ENCODE measurements at places on chromosomes 3 and 15. TPM values are rescaled to one million over a fixed set of nuclear protein-coding genes. Genes with fewer than 3 reads are reported as not detected.

DNA sequence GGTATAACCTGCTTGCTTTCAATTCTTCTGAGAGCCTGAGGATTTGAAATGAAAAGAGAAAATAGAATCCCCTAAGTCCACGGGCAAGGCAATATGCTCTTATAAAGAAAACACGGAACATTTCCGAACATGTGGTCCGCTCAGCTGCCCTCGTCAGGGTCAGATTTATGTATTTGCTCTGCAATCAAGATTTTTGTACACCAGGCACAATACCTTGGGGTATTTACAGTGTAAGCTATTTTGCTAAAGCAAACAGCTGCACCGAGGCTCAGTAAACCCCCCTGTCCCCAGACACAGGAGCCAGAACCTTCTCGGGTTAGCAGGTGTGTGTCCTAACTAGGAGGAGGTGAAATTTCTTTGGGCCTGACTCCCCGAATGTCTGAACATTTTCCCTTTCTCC lies 155.8 kb upstream of the LRIG1 start:
- H3K27ac ChIP-seq = no peak overlapping the region
- no peaks in the 10 kb centered on the region for H3K36me3 ChIP-seq
- no peak overlapping the region for H3K4me3 ChIP-seq
- H3K4me1 ChIP-seq = no peaks in the 10 kb centered on the region

Gene SPATA12
- not detected for total RNA-seq

DNA sequence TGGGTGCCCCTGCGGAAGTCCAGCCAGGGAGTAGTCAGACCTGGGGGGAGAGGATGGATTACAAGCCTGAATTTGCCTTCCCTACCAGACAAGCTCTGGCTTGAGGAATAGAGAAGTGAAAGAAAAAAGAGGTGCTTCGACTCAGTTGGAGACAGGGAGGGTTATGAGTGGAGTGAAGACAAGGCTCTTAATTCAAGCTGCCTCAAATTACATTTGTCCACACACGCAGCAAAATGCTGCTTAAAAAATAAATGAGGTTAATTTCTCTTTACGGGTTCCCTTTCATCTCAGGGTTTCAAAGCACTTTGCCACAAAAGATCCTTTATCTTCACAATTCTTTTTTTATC lies 49.0 kb upstream of the SLC4A7 start:
- DNase-seq = no peak
- H3K4me3 ChIP-seq = no peak overlapping the region

DNA sequence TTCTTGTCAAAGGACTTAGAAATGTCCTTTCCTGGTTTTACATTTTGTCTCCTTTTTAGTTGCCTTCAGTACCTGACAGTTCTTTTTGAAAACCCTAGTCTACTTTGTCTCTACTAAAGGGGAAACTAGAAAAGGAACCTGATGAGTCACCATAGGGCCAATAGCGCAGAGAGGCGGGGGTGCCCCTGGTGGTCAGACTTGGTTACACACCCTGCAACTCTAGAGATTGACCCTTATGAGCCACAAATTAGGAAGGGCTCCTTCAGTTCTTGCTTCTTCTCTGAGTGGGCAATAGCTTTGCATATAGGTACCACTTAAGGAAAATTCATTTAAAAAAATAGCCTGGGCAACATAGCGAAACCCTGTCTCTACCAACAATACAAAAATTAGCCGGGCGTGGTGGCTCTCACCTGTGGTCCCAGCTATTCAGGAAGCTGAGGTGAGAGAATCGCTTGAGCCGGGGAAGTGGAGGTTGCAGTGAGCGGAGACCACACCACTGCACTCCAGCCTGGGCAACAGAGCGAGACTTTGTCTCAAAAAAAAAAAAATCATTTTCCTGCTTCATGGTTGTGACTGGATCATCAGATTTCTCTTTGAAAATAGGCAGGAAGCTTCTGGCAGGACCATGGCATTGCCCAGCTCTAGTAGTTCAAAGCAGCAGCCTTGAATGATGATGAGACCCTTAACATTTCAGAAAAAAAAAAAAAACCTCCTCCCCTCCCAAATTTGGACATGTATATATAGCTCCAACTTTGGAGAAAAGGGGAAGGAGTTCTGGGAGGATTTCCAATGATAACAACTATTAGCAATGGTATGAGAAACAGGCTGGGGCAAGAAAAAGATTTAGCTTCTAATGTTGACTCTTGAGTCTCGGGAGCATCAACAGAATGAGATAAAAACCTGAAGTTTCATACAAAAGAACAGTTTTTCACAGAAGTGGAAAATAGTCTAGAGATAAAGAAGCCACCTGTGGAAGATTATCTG lies 45.2 kb upstream of the RASA2 start:
- DNase-seq = peak; percentile 56
- peaks cover 22% of the 10 kb centered on the region for H3K4me1 ChIP-seq
- H3K27ac ChIP-seq = peak overlapping the region; percentile 83
- H3K36me3 ChIP-seq = peaks cover 6% of the 10 kb centered on the region
- H3K4me3 ChIP-seq = no peak overlapping the region
- no peaks in the 10 kb centered on the region for H3K27me3 ChIP-seq

- H3K4me3 ChIP-seq = no peak overlapping the region
- H3K27me3 ChIP-seq = no peaks in the 10 kb centered on the region
Measured at GRCh38 chr3:79881431-79881830, 113.6 kb upstream of the ROBO1 start.

GRCh38 chr15:69824075-69824876 lies 273.4 kb downstream of the TLE3 start:
- DNase-seq = no peak
- H3K4me3 ChIP-seq = no peak overlapping the region
- peaks cover 13% of the 10 kb centered on the region for H3K27me3 ChIP-seq
- no peaks in the 10 kb centered on the region for H3K36me3 ChIP-seq
- no peak overlapping the region for H3K27ac ChIP-seq
- peaks cover 3% of the 10 kb centered on the region for H3K4me1 ChIP-seq

Gene SCAMP5
- total RNA-seq = 3.9 TPM

Gene PGBD4
- 3.3 TPM for total RNA-seq

GRCh38 chr15:73038220-73038619 lies 14.0 kb upstream of the NEO1 start:
- H3K36me3 ChIP-seq = peaks cover 2% of the 10 kb centered on the region
- no peak for DNase-seq
- H3K27me3 ChIP-seq = peaks cover 17% of the 10 kb centered on the region
- peaks cover 3% of the 10 kb centered on the region for H3K4me1 ChIP-seq
- no peak overlapping the region for H3K4me3 ChIP-seq

Gene CRBN
- 139 TPM for total RNA-seq

DNA sequence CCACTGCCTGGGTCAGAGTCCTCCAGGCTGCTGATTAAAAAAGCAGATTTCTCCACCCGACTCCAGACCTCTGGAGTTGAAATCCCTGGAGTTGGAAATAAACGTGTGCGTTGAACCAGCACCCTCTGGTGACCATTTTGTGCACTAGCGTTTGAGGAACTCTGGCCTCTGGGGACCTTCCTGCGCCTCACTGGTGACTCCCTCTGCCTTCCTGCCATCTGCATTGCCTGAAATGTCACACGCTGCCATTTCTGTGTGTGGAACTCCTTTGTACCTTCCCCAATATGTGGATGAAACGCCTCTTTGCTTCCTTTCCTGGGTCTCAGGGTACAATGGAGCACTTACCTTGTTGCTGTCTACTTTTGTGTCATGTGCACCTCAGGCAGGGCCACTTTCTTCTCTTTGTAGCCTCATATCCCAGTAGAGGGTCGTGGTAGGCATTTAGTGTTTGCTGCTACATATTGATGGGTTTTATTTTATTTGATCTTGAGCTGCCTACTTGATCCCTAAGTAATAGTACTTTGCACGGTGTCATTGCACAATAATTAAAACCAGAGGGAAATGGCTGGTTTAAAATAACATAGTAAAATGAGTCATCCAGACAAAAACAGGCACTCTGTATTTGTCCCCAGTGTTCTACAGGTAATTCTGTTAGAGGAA lies 56.8 kb downstream of the GPR171 start:
- H3K4me3 ChIP-seq = no peak overlapping the region
- H3K27me3 ChIP-seq = peaks cover 32% of the 10 kb centered on the region
- peaks cover 4% of the 10 kb centered on the region for H3K4me1 ChIP-seq
- H3K36me3 ChIP-seq = peaks cover 2% of the 10 kb centered on the region
- DNase-seq = peak; percentile 26
- H3K27ac ChIP-seq = no peak overlapping the region

DNA sequence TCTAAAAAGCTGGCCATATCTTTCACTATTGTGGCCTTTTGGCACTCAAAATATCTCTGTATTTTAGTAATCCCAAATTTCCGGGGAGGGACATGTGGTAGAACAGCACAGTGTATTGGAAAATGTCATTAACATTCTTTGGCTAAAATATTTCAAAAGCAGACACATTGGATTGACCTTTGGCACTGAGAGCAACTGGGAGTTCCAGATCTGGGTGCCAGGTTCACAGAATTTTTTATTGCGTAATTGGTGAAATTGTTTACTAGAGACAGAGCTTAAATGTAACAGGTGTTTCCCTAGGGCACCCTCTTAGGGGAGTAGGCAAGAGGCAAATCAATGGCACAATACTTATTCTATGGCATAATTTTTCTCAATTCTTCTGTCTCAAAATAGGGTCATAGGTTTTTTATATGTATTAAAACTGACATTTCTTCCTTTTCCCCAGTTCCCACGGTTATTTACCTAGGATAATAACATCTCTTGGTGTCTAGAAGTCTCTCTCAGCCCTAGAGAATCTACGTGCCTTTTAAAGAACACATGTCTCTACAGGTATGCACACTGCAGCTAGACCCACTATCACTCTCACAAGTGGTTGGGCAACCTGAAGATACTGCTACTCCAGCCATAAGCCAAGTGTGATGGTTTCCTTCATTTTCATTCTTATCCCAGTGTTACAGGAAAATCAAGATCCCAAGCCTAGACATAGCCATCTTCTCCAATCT lies 10.6 kb downstream of the RBMS3 start:
- H3K4me3 ChIP-seq = no peak overlapping the region
- H3K4me1 ChIP-seq = no peaks in the 10 kb centered on the region
- no peaks in the 10 kb centered on the region for H3K27me3 ChIP-seq
- no peak overlapping the region for H3K27ac ChIP-seq
- peaks cover 2% of the 10 kb centered on the region for H3K36me3 ChIP-seq
- DNase-seq = no peak

Gene DAZL
- total RNA-seq = not detected

DNA sequence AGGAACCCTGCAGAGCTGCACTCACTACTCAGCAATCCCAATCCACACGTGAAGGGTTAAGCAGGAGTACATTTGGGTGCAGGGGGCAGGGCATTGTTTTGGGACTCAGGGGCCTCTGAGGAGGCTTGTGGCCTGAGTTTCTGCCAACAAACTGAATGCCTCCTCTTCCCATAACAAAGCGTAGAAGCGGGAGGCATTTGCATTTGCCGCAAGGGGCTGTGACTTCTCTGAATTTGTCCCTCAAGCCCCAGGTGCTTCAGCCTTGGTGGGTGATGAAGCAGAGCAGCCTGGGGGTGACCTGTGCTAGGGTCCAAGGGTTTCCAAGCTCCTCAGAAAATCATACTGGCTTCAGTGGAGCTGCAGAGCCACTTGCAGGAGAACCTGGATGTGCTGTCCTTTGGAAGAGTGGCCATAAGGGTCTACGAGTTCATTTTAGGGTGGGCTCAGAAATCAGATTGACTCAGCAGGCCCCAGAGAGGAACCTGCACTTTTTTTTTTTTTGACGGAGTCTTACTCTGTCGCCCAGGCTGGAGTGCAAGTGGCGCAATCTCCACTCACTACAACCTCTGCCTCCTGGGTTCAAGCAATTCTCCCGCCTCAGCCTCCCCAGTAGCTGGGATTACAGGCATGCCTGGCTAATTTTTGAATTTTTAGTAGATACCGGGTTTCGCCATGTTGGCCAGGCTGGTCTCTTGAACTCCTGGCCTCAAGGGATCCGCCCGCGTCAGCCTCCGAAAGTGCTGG lies 1.4 kb upstream of the RPSA start:
- no peaks in the 10 kb centered on the region for H3K27me3 ChIP-seq
- peaks cover 4% of the 10 kb centered on the region for H3K36me3 ChIP-seq
- DNase-seq = no peak
- H3K4me1 ChIP-seq = peaks cover 26% of the 10 kb centered on the region
- peak overlapping the region; percentile 98 for H3K27ac ChIP-seq

Gene ACAD9
- total RNA-seq = 37.0 TPM

DNA sequence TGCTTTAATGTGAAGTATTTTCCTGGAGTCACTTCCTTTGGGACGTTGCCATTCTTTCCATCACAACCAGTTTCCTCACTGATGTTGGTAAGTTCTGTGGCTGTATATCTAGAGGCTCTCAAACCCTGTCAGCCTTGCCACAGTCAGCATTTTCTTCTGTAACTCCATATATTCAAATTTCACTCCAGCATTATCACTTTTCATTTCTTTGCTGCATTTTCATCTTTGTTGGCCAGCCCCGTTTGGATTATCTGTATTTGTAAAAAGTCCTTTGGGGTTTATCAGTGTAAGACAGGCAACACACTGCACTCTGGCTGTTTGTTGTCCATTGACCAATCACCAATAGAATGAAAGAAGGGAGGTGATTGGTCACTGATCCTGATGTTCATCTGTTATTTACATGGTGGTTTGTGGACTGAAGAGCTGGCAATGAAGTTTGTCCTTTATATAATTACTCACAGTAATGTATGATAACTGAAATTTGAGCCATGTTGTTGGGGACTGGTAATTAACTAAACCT lies 20.3 kb downstream of the GMPS start:
- H3K4me1 ChIP-seq = peaks cover 29% of the 10 kb centered on the region
- no peaks in the 10 kb centered on the region for H3K27me3 ChIP-seq
- H3K36me3 ChIP-seq = peaks cover 2% of the 10 kb centered on the region
- no peak overlapping the region for H3K4me3 ChIP-seq

Gene CCDC191
- total RNA-seq = 6.4 TPM

Gene RNF111
- 41.3 TPM for total RNA-seq

DNA sequence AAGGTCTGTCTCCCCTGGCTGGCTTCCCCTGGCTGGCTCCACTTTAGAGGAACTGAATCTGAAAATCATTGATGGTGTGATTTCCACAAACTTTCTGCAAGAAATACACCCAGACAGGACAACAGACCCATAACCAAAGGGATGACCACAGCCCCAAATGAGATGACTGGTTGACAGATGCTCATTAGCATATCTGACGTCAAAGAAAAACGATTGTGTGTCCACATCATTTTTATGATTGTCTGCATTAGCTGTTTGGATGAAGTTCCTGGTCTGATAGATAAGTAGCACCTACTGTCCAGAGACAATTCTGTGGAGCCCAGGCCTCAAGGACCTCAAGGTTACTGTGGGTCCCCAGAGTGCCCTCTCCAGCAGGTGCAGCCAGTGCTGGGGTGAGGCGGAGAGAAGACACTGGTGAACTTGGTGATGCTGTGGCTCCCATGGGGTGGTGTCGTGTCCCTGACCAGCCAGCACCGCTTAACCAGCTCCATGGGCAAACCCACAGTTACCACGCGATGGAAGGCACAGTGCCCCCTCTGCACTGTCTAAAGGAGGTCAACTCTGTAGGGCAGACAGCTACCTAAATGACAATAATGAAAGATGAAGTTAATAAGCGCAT lies 127.4 kb downstream of the NSMCE3 start:
- peaks cover 70% of the 10 kb centered on the region for H3K27me3 ChIP-seq
- H3K4me3 ChIP-seq = no peak overlapping the region
- H3K27ac ChIP-seq = no peak overlapping the region
- peaks cover 4% of the 10 kb centered on the region for H3K36me3 ChIP-seq
- no peak for DNase-seq
- peaks cover 14% of the 10 kb centered on the region for H3K4me1 ChIP-seq

Gene ZMAT3
- 19.0 TPM for total RNA-seq

Gene LSMEM2
- not detected for total RNA-seq

Gene TMCC1
- 29.3 TPM for total RNA-seq
